ENCODE measurements at places on chromosomes 11 and 22.

DNA sequence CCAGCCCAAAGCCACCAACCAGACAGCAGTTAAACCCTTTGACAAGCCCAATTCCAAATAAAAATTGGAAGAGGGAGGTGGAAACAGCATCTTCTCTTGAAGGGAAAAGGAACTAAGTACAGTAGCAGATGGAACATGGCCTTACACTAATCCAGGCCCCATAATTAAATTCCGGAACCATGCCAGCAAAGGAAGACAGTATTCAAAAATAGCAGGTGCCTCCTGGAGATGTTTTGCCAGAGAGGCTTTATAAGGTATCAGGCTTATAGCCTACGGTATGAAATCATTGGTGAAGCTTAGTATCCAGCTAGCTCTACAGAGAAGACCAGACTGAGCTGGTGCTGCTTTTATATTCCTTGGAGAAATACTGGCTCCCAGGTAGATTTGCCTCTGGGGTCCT, 344.1 kb upstream of the API5 start:
- no peak for DNase-seq

DNA sequence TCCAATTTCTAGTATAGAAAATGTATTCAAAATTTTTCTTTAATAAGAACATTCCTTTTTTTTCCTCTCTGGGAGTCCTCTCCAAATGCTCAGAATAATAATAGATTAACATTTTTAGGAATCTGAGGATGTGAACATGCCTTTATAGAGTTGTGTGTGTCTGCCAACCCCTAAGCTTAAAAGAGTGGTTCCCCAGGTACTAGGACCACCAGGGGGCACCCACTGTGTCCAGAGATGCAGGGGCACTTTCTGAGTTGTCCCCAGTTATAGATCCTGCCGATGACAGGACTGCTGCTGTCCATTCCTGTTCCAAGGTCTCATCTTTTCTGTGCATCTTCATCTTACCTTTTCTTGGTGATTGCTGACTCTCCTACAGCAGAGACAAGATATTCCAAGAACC, 27.0 kb upstream of the MICAL2 start:
- DNase-seq, result peak; percentile 47

- DNase-seq, result no peak
Measured at GRCh38 chr11:13761716-13762115, 93.2 kb downstream of the FAR1 start.

GRCh38 chr11:78535920-78536319, 38.7 kb downstream of the NARS2 start:
- no peak for DNase-seq

- peak; percentile 50 for DNase-seq
Measured at GRCh38 chr22:32204040-32204855, 625 bp downstream of the RFPL2 start.

GRCh38 chr11:17734986-17735817, 621 bp downstream of the KCNC1 start:
- no peak for DNase-seq

GRCh38 chr11:65435981-65436411, 13.4 kb downstream of the NEAT1 start:
- DNase-seq, result no peak

GRCh38 chr11:72061739-72062396, 18.5 kb downstream of the NUMA1 start:
- DNase-seq, result no peak

GRCh38 chr11:10459029-10459970, 4.2 kb downstream of the AMPD3 start:
- DNase-seq, result peak; percentile 27

Measured in hematopoietic multipotent progenitor cell treated with erythropoietin and hydrocortisone succinate and interleukin-3 and kit ligand, for 15 days (in vitro differentiated cells).